ENCODE measurements at places on chromosomes 12 and 14. TPM values are rescaled to one million over a fixed set of nuclear protein-coding genes. Genes with fewer than 3 reads are reported as not detected.
A peak's percentile ranks its signal among the peaks of the same experiment; 100 is the strongest.

DNA sequence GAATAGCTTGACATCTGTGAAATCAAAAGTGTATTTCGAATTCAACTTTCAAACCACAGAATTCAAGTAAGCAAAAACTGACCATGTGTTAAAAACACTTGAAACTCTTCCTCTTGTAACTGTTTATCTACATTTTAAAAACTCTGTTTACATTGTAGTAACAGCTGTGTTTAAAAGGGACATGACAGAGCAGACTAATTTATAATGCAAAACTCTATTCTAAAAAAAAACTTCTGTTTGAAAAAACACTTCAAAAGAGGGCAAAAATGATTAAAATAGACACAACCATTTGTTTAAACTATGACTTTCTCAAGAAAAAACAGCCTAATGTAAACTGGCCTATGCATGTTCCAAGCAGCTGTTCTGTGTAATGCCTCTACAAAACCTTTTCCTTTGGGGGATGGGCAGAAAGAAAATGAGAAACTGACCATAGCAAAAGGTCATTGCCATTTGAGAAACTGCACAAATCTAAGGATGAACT is 149.1 kb upstream of the HMGA2 start:
- no peak for DNase-seq

A2M gene
- 0.03 TPM for polyA plus RNA-seq

- no peak for DNase-seq
These were observed 119.5 kb downstream of the PAH start for GRCh38 chr12:102797528-102797927.

CD27 gene
- polyA plus RNA-seq = not detected

NR2C1 gene
- 19.3 TPM for polyA plus RNA-seq

DNA sequence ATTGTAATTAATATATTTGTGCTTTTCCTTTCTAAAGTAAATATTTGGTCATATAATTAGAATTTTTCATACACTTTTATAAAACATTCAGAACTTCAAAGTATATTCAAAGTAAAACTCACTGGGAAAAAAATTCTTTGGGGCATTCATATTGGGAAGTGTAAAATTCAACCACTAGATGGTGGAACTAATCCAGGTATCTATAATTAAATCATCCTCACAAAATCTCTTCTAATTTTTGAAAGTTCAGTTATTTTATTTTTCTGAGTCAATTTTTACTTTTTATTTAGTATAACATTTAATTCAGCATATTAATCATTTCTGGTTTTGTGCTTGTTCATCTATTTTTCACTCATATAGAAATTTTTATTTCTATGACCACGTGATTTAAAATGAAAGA is 81.0 kb downstream of the NTS start:
- no peak for DNase-seq

NKX2-1 gene
- not detected for polyA plus RNA-seq

TAS2R50 gene
- polyA plus RNA-seq = not detected

DNA sequence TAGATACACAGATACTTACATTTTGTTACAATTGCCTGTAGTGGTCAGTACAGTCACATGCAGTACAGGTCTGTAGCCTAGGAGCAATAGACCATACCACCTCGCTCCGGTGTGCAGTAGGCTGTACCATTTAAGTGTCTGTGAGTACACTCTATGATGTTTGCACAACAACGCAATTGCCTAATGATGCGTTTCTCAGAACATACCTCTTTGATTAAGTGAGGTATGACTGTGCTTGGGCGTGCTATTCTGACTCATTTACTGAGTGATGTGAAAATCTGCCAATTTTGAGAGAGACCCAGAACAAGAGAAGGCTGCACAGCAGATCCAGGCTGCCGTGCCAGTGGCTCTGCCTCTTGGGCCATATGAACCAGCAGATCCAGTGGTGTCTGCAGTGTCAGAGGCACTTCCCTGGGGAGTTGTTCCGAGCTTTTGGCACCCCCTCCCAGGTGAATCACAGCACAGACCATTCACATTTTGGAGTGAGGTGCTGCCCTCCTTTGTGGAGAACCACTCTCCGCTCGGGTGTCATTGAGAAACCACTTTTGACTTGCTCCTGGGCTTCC is 20.4 kb downstream of the DLK1 start:
- DNase-seq = peak; percentile 99

LRTM2 gene
- not detected for polyA plus RNA-seq

- peak; percentile 98 for DNase-seq
These were observed 17.0 kb downstream of the EEA1 start for GRCh38 chr12:92912052-92912451.

GRCh38 chr14:96757456-96757855 is 39.7 kb upstream of the VRK1 start:
- DNase-seq = no peak

GRCh38 chr12:130752692-130753230 is 36.7 kb upstream of the RIMBP2 start:
- no peak for DNase-seq

DNA sequence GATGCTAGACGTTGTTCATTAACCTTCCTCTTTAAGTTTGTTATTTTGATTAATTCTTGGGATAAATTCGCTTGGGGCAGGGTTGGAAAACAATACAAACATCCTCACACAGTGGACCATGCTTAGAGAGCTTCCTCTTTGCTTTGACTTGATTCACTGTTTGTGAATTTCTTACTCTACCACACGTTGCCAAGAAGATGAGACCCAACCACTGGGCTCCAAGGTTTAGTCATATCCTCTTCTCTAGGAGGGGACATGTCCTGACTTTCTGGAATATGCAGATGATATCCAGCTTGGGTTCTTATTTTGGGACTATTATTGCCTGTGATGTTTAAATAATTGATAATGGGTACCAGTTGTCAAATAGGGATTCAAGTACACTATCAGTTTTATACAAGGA is 428.2 kb downstream of the ATP23 start:
- peak; percentile 49 for DNase-seq

B3GNT4 gene
- polyA plus RNA-seq = 2.3 TPM

DNA sequence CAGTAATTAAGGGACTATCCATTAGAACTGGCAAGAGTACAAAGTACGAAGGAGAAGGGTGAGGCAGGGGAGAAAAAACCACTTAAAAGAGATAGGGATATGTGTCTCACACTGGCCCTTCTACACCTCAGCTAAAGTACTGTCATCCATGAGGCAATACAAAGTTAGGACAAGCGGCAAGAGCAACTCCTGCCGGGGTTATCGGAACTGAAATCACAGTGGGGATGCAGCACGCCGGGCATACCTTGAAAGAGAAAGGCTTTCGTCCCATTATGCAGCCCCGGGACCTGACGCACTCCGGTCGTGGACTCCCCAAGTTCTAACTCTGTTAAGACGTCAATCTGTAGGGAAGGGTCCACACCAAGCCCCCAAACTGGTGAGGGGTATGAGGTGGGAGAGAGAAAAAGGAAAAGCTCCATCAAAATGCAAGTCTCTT is 1.1 kb downstream of the NELL2 start:
- DNase-seq = no peak

DNA sequence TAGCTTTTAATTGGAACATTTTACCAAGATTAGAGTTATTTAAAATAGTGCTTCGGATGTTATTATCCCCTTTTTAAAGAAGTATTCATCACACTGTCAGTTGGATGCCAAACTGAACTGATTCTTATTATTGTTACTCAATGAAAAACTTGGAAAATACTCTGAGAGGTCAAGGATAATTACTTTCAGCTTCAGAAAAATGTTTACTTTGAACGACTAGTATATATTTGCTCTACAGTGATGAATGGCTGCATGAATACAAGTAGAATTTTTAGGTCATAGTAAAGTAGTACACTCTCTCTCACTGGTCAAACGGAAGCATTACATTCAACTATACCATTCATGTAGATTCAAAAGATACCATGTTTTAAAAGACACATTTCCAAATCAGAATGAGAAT is 269.2 kb downstream of the CCDC91 start:
- no peak for DNase-seq

TIMELESS gene
- polyA plus RNA-seq = 22.4 TPM

GRCh38 chr14:101347893-101348777 is 213.2 kb upstream of the DIO3 start:
- DNase-seq = no peak

- no peak for DNase-seq
These were observed 16.4 kb downstream of the FAM234B start for GRCh38 chr12:13060581-13060980.

DNA sequence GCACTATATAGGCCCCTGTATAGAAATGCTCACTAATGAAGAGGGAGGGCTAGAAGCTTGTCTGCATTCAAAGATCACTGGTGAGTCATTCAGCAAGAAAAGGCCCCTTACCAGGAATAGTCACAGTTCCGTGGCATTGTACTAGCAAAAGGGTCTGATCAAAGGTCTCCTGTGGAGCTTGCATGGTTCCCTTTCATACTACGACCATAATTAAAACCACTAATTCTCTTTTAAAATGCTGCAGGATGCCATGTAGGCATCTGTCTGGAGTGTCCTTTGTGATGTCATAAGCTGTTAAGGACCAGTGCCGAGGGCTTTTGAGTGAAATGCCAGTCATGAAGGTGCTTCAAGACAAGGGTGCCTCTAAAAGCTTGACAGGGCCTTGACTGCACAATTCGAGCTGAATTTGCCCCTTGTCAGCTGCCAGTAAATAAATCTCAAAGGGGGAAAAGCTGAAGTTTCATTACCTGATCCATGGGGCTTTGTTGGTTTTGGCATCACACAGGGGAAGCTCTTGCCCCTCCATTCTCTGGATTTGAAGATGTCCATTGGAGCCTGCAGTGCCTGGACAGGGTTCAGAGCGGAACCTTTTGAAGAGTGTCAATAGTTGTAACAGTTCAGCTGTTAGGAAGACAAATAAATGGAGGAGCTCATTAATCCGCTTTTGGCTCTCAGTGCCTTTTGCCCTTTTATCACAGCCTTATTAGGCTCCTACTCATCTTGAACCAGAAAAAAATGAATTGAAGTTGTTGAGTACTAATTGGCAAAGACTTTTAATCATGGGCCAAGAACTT is 69.1 kb downstream of the TMEM260 start:
- DNase-seq = no peak

DNA sequence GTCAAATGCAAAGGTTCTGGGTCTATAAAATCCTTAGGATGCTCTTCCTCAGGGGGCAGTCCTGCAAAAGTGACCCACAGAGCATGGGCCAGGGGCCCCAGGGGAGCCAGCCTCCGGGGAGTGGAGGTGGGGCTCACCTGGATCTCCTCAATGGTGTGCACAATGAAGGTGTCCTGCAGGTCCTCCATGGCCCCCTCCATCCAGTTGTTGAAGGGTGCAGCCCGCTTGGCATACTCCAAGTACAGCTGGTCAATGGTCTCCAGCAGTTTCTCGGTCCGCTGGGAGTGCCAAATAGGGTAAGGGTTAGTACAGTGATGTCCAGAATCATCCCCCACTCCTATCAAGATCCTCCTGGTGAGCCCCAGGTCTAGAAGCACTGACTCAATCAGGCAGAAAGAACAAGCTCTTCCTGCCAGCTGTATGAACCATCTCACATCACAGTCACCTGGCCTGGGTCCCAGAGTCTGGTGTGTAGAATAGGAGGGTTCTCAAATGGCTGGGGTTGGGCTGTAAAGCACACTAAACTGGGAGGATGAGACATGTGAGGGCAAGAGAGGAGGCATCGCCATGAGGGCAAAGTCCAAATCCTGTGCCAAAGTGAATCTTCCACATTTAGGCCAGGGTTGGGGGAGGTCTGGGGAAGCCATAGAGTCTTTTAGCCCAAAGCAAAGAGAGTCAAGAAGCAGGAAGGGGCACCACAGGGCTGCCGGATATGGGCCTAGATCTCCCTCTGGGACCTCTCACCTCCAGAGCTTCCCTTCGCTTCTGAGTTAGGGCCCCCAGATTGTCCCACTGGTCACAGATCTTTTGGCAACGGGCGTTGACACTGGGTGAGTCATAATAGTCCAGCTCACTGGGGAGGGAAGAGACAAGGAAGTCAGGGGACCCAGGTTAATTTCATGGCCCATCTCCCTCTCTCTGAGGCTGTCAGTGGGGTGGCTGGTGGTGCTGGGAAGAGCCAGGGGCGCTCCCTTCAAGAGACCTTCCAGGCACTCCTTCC is 91.5 kb upstream of the ZFP36L1 start:
- peak; percentile 91 for DNase-seq

DNA sequence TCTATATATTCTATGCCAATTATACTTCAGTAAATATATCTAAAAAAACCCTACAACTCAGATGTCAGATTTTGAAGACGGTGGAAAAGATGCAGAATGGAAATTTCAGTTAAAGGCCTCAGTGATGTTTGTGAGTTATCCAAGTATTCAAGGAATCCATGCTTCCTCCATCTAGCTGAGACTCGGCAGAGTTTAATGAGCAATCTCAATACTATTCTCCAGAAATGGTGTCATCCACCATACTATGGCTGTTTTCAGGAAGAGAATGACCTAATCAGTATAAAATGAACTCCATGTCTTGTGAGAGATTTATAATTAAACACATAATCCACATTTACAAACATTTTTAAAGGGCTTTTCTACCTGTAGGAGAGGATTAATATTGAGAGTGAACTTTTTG is 66.0 kb downstream of the KLHL28 start:
- peak; percentile 82 for DNase-seq

MSRB3 gene
- 9.4 TPM for polyA plus RNA-seq
